Cardiac atrium fibroblast (primary cell): ENCODE measurements at places on chromosomes 4 and X. TPM values are rescaled to one million over a fixed set of nuclear protein-coding genes. Genes with fewer than 3 reads are reported as not detected.

Gene STATH
- not detected in 2 replicates for total RNA-seq

Gene TMPRSS11D
- not detected in 2 replicates for total RNA-seq

Gene EGFL6
- total RNA-seq: not detected in 2 replicates

Gene SEC24B
- total RNA-seq: 17.3 and 20.7 TPM in 2 replicates
